ENCODE measurements at places on chromosomes 16 and 17. TPM values are rescaled to one million over a fixed set of nuclear protein-coding genes. Genes with fewer than 3 reads are reported as not detected.
A peak's percentile ranks its signal among the peaks of the same experiment; 100 is the strongest.

DNA sequence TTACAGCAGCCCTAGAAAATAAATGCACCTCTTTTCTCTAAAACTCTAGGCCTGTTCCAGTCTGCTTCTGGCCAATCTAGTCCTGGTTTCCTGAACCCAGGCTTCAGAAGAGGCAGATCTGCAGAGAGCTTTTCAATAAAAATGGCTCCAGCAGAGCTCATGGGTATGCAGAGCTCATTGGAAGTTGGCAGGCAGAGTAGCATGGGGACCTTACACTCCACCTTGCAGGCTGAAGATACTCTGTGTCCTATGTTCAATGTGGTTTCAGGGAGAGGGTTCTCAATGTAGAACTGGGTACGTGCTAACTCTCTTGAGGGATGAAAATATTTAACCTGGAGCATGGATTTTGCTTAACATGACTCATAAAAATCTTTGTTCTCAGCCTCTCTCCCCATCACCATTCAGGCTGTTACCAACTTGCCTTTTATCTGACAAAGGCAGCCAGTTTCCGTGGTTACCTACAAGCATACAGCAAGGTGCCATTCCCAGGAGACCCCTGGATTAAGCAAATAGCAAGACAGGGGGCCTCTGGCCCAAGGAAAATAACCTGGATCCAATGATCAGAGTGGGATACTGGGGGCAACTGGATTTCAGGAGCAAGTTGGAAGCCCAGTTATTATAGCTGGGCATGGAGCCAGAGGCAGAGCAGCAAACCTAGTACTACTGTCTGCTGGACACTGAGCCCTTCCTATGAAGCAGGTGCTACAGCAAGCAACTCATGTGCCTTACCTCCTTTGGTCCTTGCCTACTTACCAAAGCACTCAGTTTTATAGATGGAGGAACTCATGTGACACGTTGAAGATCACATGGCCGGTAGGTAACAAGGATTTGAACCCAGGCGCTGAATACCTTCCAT lies 98.2 kb upstream of the DHX40 start:
- DNase-seq: no peak

GRCh38 chr17:8466456-8466855 lies 30.8 kb downstream of the NDEL1 start:
- peak; percentile 74 for DNase-seq

DNA sequence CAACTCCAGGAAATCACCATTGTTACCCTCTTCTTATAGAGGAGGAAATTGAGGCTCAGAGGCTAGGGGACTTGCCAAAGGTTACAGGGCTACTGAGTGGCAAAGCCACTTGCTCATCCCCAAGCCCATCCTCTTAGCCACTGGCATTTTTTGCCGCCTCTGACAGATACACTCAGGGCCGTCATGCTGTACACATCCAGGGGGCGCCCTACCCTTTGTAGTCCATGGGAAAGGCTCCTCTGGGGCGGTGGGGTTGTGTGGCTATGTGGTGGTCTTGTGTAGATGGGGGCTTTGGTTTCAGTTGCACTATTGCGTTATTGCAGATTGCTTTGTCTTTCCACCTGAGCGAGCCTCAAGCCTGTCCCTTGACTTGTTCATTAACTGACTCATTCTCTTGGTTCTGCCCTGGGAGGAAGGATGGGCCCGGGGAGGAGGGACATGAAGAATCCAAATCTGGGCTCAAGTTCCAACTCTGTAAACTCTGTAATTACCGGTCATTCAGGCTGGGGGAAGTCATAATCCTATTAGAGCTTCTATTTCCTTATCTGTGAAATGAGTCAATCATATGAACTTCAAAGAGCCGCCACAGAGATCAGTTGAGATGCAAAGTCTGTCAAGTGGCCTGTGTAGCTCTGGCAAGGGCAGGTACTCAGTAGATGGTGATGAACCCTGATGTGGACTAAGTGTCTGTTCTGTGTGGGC lies 2.8 kb downstream of the NOS2 start:
- no peak for DNase-seq

GRCh38 chr17:45345554-45346215 lies 28.9 kb upstream of the MAP3K14 start:
- DNase-seq: no peak

TBC1D3G gene
- not detected for total RNA-seq

- DNase-seq: no peak
Observed at GRCh38 chr17:52395308-52395707, 236.8 kb upstream of the CA10 start.

- DNase-seq: no peak
Observed at GRCh38 chr17:61484174-61484573, 32.0 kb downstream of the TBX4 start.

DNA sequence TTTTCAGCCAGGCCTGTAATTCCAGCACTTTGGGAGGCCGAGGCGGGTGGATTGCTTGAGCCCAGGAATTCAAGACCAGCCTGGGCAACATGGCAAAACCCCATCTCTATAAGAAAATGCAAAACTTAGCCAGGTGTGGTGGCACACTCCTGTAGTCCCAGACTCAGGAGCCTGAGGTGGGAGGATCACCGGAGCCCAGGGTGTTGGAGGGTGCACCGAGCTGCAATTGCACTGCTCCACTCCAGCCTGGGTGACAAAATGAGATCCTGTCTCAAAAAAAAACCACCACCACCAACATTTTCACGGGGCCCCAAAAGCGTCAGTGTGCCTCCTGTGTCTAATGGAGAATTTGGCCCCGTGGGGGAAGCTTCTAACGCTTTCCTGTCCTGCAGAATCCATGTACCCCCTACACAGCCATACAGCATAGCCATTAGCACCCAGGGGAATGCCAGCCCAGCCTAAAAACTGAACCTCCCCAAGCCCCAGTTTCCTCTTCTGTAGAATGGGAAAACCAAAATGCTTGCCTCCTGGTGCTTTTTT lies 22.2 kb upstream of the MAP3K14 start:
- no peak for DNase-seq

DNA sequence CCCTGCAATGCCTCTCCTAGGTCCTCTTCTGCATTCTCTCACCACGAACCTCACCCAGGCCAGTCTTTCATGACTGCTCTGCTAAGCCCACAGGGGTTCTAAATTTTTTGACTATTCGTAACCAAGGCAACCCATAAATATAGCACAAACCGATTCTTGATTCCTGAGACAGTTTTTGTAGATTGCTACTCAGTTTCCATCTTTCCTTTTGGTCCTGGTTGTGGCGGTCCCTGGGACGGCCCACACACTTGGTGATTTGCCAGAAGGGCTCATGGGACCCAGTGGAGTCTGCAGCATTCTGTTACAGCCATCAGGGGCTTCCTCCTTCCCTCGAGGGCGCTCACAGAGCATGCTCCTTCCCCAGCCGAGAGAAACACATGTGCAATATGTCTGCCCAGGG lies 23.4 kb upstream of the MGAT5B start:
- DNase-seq: no peak

GRIN2C gene
- under 0.01 TPM for total RNA-seq

GRCh38 chr16:1823821-1824220 lies 2.8 kb downstream of the HAGH start:
- peak; percentile 39 for DNase-seq

DNA sequence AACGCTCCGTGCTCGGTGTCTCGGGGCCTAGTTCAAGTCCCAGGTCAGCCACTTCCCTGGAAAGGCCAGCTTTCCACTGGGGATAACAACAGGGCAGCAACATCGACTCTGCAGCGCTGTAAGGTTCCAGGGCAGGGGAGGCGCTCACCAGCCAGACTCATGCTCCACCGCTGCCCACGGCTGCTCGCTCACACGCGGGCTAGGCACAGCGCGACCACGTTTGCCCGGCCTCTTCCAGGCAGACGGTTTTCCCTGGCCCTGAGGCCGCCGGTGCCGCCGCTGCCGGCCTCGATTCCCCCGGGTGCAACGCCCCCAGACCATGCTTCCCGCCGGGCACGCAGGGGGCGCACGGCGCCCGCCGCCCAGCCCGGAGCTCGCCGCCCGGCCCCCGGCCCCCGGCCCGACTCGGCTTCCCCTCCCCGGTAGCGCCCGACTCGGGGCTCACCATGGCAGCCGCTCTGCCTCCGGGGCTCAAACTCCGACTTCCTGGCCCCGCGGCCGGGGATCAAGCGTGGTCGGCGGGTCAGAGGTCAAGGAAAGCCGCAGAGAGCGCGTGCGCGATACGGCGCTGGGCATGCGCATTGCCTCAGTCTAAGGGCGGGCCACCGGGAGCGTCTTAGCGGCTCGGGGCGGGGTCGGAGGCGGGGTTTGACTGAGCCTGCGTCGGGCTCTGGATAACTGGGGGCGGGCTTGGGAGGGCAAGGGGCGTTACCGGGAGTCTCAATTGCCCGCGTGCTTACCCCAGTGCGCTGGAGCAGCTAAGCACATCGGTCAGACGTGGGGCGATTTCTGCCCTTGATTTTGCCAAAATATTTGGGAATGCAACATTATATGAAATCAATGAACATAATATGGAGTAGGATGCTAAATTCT lies at the start of gene PAM16:
PAM16 (minus strand) TSS at position 535 of the 873 bp plus-strand sequence; CDS start at position 448, 87 bp downstream.
- DNase-seq: peak; percentile 94

- DNase-seq: no peak
Observed at GRCh38 chr16:63822818-63823217, 1299.0 kb downstream of the CDH11 start.

DNA sequence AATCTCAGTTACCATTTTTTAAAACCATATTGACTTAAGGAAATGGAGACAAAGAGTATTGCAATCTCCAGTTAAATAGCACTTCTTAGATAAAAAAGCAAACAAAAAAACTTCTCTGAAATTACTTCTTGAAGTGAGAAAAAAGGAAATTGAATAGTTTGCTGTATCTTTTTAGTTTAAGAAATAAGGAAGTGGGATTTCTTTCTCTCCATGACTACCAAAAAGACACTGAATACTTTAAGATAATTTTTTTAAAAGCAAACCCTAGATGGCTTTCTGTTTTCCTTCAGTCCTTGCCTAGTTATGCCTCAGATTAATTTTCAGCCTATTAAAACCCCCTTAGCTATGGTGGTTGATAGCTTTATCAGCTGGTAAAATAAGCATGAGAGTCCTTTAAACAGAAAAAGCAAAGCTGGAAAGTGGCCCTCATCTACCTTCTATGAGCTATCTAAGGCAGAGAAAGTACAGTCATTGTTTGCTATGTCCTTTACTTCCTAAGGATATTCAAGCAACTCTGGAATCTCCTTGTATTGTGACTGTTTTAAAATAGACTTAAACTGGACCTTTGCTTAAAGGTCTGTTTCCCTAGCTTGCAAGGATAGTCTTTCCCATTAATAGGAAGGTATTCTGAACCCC lies 28.6 kb downstream of the TPPP3 start:
- DNase-seq: peak; percentile 28

DCTN5 gene
- 48.6 TPM for total RNA-seq

GRCh38 chr16:75483222-75483621 lies 12.0 kb downstream of the CHST6 start:
- no peak for DNase-seq

DNA sequence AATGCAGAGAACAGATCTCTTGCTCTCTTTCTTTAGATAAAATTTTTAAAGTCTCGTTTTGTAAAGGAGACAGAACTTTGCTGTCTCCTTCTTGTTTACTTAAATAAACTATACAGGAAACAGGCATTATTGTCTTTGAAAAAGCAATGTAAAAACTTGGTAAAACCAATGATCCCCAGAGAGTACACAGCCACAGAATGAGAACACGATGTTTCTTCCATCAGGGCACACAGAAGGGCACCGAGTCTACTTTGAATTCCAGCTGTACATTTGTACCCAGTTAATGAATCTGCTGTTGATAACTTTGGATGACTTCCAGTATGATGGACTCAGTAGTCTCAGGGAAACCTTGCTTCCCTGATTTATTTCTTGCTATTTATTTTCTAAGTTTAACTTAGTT lies 8.1 kb upstream of the TMEM100 start:
- no peak for DNase-seq

CLEC10A gene
- total RNA-seq: 1.7 TPM

DNA sequence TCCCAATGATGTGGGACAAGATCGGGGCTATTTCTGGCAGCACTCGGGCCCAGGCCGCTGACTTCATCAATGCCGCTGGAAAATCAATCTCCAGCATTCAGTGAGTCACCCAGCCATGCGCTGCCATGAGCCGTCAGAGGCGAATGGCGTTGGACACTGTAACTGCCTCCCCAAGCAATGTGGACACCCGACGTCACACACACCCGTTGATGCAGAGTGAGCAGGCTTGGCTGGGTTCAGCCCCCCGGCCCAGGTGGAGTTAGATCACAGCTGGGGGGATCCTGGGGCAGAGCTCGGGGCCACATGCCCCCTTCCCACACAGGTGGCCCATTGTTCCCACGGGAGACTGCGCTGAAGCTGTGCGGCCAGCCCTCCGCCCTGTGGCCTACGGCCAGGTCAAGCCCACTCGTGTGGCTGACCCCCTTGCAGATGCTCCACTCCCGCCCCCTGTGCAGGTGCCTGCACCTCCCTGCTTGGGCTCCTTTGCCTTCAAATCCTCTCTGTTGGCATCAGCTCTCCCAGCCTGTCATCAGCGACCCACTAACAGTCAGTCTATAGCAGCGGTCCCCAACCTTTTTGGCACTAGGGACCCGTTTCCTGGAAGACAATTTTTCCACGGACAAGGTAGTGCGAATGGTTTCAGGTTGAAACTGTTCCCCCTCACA lies 89.9 kb downstream of the TBC1D16 start:
- DNase-seq: no peak

DNA sequence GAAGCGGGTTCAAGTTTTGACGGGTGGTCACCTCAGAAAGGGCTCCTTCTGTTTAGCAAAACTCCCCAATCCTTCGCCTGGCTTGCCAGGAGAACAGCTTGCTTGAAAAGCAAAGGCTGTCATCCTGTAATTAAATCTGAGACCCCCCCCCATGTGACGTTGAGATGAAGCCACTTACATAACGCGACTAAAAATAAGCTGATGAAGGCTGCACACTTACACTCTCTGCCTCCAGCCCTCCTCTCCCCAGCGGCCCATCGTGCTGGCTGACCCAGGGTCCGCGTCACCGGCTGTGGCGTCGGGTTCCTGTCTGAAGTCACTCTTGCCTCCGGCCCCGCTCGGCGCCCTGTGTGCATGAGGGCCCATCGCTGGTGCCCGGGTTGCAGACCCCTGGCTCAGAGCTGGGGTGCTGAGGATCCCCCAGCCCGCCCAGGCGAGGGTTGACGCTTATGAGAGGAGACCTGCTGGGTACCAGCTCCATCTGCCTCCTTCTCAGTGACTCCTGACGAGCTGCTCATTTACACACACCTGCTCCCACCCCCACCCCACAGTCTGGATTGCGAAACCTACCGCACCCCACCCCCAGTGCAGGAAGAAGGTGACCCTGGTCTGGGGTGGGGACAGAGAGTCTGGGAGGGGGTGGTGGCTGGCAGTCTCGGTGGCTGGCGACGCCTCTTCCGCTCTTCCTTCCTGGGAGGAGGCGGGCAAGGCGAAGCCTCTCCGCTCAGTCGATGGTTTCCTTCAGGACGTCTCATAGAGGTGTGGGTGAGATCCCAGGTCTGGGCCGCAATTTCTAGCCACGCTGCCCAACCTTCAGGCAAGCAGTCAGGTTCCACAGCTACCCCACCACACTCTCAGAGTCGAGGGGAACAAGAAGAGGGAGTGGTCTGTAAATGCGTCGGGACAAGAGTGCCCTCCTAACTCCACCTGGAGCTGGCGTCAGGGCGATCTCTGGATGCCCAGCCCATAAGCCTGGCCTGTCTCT lies 3.1 kb upstream of the BAIAP2 start:
- no peak for DNase-seq

DNA sequence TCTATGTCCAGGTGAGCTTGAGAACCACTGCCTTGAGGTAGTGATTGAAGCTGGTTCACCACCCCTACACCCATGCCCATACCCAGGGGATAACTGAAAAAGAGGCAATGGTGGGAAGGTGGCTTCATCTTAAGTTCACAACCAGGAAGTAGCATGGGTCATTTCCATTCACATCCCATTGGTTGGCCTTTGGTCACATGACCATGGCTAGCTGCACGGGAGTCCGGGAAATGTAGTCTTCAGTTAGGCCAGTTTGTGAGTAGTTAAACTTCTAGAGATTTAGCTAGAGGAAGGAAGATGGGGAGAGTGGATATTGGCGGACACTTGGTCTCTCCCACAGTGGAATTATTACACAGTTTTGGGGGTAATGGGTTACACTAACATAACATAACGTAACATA lies 92.9 kb downstream of the RGS9 start:
- no peak for DNase-seq

All from lung microvascular endothelial cell (primary cell).